ENCODE measurements at places on chromosomes 4 and X. TPM values are rescaled to one million over a fixed set of nuclear protein-coding genes. Genes with fewer than 3 reads are reported as not detected.

DNA sequence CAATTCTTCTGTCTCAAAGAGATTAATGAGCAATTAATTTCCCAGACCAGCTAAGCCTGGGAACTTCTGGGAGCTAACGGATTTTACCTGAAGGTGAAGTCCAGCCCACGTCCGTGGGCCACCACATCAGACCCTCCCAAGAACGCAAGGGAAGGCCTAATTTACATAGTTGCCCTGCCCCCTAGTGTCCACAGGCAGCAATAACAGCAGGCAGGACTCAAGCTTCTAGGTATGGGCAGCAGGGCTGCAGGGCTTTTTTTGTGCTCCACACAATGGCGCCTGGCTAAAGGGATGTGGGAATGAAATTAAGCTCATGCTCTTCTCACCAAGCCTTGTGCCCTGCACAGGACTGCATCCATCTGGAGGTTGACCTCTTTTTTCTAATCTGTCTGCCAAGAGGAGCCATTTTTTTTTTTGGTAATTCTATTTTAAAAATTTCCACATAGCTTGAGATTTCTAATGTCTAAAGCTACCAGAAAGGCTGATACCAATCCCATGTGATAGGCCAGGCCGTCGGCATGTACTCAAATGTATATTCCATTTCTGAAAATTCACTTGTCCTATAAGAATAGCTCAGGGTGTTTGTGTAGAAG is 111.9 kb upstream of the TMEM164 start:
- H3K27me3 ChIP-seq = no peaks in the 10 kb centered on the region
- H3K4me3 ChIP-seq = no peak overlapping the region
- H3K4me1 ChIP-seq = peaks cover 2% of the 10 kb centered on the region
- no peak overlapping the region for H3K27ac ChIP-seq

DNA sequence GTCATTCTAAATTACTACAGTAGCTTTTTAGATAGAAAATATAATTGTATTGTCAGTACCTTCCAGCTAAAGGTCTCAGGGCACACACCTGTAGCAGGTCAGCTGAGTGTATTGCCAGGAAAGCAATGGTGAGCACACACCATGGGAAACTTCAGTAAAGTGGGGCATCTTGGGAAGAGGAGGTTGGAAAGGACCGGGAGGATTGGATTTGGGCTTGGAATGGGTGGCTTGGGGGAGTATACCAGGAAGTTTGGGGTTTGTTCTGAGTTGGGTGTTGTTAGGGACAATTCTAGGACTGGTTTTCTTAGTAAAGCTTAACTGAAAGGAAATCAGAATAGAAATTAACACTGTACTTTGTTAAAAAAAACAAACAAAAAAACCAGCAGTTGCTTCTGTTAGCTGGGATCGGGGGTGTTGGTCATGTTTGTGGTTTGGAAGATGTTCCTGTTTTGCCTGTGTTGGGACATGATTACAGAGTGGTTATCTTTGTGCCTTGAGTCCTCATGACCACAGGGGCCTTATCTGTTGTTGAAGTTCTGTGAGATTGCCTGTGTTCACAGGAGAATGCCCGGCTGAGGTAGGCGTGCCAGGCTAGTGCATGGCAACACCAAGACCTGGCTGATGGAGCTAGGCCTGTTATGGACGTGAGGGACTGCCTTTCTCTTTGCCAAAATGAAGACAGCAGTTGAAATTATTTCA is 35.1 kb downstream of the PRIMPOL start:
- H3K27me3 ChIP-seq = no peaks in the 10 kb centered on the region
- no peak for DNase-seq
- H3K36me3 ChIP-seq = peaks cover 12% of the 10 kb centered on the region
- no peaks in the 10 kb centered on the region for H3K4me1 ChIP-seq
- no peak overlapping the region for H3K4me3 ChIP-seq
- no peak overlapping the region for H3K27ac ChIP-seq

DNA sequence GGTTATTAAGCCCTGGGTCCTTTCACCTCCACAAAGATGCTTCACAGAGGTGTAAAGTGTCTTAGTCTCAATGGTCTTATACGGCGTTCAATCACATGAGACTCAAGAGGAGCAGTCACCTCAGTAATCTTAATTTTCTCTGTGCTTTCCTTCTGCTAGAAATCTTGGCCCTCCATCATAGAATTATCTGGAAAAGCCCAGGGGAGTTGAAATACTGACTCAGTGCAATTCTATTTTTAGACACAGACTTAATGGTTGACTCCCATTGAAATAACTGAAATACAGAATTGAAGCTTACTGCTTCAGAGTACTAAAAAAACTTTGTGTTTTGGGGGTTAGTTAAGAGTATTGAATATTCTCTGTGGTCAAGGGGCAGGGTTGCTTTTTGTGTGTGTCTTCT is 94.5 kb upstream of the IL15 start:
- H3K27ac ChIP-seq = no peak overlapping the region
- DNase-seq = no peak
- no peak overlapping the region for H3K4me3 ChIP-seq
- no peaks in the 10 kb centered on the region for H3K4me1 ChIP-seq

DNA sequence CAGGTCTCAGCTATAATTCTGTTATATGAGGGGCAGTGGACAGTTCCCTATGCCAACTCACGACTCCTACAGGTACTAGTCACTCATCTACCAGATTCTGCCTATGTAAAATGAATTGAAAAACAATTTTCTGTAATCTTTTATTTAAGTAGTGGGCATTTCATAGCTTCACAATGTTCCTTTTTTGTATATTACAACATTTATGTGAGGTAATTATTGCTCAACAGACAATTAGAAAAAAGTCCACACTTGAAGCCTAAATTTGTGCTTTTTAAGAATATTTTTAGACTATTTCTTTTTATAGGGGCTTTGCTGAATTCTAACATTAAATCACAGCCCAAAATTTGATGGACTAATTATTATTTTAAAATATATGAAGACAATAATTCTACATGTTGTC is 20.4 kb downstream of the EREG start:
- no peaks in the 10 kb centered on the region for H3K27me3 ChIP-seq
- H3K36me3 ChIP-seq = no peaks in the 10 kb centered on the region
- H3K4me3 ChIP-seq = no peak overlapping the region
- H3K4me1 ChIP-seq = no peaks in the 10 kb centered on the region
- no peak overlapping the region for H3K27ac ChIP-seq

- no peak for DNase-seq
- no peak overlapping the region for H3K4me3 ChIP-seq
- no peak overlapping the region for H3K27ac ChIP-seq
- H3K27me3 ChIP-seq = no peaks in the 10 kb centered on the region
- H3K36me3 ChIP-seq = no peaks in the 10 kb centered on the region
These were observed 735.1 kb downstream of the GLUD2 start for GRCh38 chrX:121782544-121782943.

GRCh38 chr4:125663896-125664767 is 349.4 kb downstream of the FAT4 start:
- H3K4me3 ChIP-seq = no peak overlapping the region
- H3K27ac ChIP-seq = no peak overlapping the region
- no peaks in the 10 kb centered on the region for H3K36me3 ChIP-seq

DNA sequence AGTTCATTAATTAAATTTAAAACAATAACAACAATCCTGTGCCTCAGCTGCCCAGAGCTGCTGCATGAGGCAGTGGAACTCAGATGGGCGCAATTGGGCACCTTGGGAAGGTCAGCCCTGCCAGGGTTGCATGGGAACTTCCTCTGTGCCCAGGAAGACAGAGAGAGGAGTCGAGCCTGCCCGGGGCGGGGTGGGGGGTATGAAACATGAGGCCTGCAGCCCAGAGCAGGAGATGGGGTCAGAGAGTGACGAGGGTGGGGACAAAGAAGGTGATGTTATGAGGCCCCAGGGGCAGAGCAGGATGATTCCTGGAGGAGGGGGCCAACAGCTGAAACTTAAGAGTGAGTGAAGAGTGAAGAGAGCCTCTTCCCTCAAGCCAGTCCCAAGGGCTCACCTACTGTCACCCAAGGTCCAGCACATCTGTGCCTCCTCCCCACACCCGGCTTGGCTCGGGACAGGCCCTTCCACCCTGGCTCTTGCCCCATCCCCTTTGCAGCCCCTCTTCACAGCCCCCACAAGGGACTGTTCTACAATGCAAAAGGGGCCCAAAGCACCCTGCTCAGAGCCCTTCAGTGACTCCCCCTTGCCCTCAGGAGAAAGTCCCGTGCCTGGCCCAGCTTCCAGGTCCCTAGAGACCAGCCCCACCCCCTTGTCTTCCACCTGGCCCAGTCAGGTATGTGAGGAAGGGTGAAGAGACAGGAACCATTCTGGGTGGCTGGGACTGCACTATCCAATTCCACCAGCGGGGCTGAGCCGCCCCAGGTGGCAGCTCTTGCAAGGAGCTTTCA is 31.4 kb downstream of the HMX1 start:
- no peak overlapping the region for H3K4me3 ChIP-seq
- H3K27ac ChIP-seq = no peak overlapping the region
- no peak for DNase-seq
- H3K4me1 ChIP-seq = no peaks in the 10 kb centered on the region
- no peaks in the 10 kb centered on the region for H3K36me3 ChIP-seq

GRCh38 chr4:77453911-77454310 is 151.7 kb upstream of the CXCL13 start:
- H3K4me1 ChIP-seq = no peaks in the 10 kb centered on the region
- H3K27me3 ChIP-seq = no peaks in the 10 kb centered on the region
- no peak overlapping the region for H3K27ac ChIP-seq
- no peak overlapping the region for H3K4me3 ChIP-seq
- no peaks in the 10 kb centered on the region for H3K36me3 ChIP-seq
- DNase-seq = no peak

MAGEB17 gene
- total RNA-seq = not detected

- DNase-seq = no peak
- no peaks in the 10 kb centered on the region for H3K4me1 ChIP-seq
- peaks cover 12% of the 10 kb centered on the region for H3K27me3 ChIP-seq
- H3K27ac ChIP-seq = no peak overlapping the region
- H3K36me3 ChIP-seq = no peaks in the 10 kb centered on the region
These were observed 85.7 kb upstream of the UCP1 start for GRCh38 chr4:140654495-140654814.

TRIM2 gene
- total RNA-seq = 0.54 TPM

- H3K27me3 ChIP-seq = no peaks in the 10 kb centered on the region
- H3K27ac ChIP-seq = no peak overlapping the region
- no peaks in the 10 kb centered on the region for H3K4me1 ChIP-seq
- no peak overlapping the region for H3K4me3 ChIP-seq
These were observed 9.5 kb upstream of the STIM2 start for GRCh38 chr4:26851129-26851528.

MMRN1 gene
- total RNA-seq = not detected

- H3K27me3 ChIP-seq = no peaks in the 10 kb centered on the region
- no peak overlapping the region for H3K27ac ChIP-seq
- H3K4me1 ChIP-seq = no peaks in the 10 kb centered on the region
These were observed 133.7 kb upstream of the NDP start for GRCh38 chrX:44106864-44107263.

CISD2 gene
- 41.5 TPM for total RNA-seq

GAGE12H gene
- not detected for total RNA-seq

DNA sequence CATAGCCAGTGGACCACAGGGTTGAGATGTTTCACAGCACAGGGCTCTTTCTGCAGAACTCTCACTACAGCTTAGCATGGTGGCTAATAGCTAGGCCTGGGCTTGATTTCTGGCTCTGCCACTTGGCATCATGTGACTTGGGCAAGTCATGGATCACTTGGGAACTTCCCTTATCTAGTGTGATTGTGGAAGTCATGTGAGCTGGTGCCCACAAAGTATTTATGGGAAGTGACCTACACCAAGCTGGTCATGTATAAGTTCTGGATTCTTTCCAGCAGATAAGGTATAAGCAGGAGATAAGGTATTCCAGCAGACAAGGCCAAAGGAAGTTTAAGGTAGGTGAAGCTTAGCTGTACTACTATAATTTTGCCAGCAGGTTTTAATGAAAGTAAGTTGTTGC is 61.0 kb downstream of the REELD1 start:
- no peaks in the 10 kb centered on the region for H3K27me3 ChIP-seq
- H3K27ac ChIP-seq = no peak overlapping the region
- no peak for DNase-seq
- peaks cover 4% of the 10 kb centered on the region for H3K36me3 ChIP-seq

DNA sequence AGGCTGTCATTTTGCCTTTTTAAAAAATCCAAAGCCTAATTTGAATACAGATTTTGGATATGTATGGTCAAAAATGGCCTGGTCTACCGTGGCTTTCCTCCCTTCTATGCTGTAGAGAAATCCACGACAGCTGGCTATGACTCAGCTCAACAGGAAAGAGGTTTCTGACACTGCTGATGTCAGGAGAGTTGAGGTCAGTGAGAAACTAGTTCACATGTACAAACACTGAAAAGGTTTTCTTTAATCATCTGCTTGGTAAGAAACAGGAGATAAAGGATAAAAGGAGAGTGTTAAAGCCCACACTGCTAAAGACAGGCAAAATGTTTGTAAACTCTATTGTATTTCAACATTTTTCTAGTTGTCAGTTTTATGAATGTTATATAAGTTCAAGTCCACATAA is 113.9 kb downstream of the NYX start:
- DNase-seq = peak; percentile 25
- H3K4me3 ChIP-seq = no peak overlapping the region
- peaks cover 39% of the 10 kb centered on the region for H3K4me1 ChIP-seq
- H3K27me3 ChIP-seq = no peaks in the 10 kb centered on the region
- peak overlapping the region; percentile 62 for H3K27ac ChIP-seq

GRCh38 chr4:85966373-85966772 is 393.5 kb downstream of the MAPK10 start:
- DNase-seq = no peak
- H3K27me3 ChIP-seq = no peaks in the 10 kb centered on the region
- no peak overlapping the region for H3K4me3 ChIP-seq
- H3K36me3 ChIP-seq = no peaks in the 10 kb centered on the region
- no peaks in the 10 kb centered on the region for H3K4me1 ChIP-seq

CD40LG gene
- 2.3 TPM for total RNA-seq

DNA sequence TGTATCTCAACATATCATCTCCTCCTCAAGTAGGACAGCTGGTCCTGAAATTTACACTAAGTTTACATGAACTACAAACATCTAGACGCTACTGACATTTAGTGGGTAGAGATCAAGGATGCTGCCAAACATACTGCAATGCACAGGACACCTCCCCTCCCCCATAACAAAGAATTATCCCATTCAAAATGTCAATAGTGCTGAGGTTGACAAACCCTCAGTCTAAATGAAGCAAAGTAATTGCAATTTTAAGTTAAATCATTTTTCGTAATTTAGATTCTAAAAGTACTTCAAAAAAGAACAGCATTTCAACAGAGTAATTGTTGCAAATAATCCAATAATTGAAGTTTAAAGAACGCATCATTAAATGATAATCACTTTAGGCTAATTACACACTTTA is 1.2 kb downstream of the PRMT9 start:
- peaks cover 6% of the 10 kb centered on the region for H3K36me3 ChIP-seq
- H3K4me3 ChIP-seq = peak overlapping the region; percentile 98
- peak overlapping the region; percentile 93 for H3K27ac ChIP-seq
- H3K27me3 ChIP-seq = peaks cover 16% of the 10 kb centered on the region
- peaks cover 25% of the 10 kb centered on the region for H3K4me1 ChIP-seq
- DNase-seq = no peak

MAGEE1 gene
- 4.6 TPM for total RNA-seq

- H3K27ac ChIP-seq = no peak overlapping the region
- no peaks in the 10 kb centered on the region for H3K4me1 ChIP-seq
- H3K27me3 ChIP-seq = peaks cover 34% of the 10 kb centered on the region
- H3K4me3 ChIP-seq = no peak overlapping the region
These were observed 87.6 kb upstream of the EXOC1L start for GRCh38 chr4:55731959-55732358.

COL4A6 gene
- not detected for total RNA-seq

- H3K36me3 ChIP-seq = no peaks in the 10 kb centered on the region
- no peak overlapping the region for H3K4me3 ChIP-seq
- H3K27me3 ChIP-seq = peaks cover 3% of the 10 kb centered on the region
- DNase-seq = no peak
- no peak overlapping the region for H3K27ac ChIP-seq
- no peaks in the 10 kb centered on the region for H3K4me1 ChIP-seq
These were observed 38.2 kb downstream of the TRPC3 start for GRCh38 chr4:121913667-121914066.

Data from activated naive CD8-positive, alpha-beta T cell treated with anti-CD3 and anti-CD28 coated beads for 36 hours (primary cell).